Kidney epithelial cell (primary cell): ENCODE measurements at places on chromosomes 11 and 22.
A peak's percentile ranks its signal among the peaks of the same experiment; 100 is the strongest.

GRCh38 chr22:44404341-44405020 is 91.7 kb upstream of the SHISAL1 start:
- no peak for DNase-seq

DNA sequence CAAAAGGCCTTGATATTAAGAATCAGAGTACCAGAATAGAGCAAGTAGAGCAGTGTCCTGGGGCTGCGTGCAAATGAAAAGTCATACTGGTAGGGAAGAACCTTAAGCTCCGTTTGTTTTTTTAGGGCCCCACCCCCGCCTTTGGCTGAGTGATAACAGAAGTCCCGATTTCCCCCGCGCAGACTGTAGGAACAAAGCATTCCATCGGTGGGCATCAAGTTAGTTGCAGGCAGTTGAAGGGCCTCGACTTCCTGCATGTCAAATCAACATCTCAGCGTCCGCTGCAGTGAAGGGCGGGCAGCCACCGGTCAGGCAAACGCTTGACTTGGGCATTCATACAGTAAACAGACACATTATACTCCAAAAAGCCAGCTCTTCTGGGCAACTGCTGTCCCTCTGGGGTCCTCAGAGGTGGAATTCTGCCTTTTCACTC is 11.7 kb downstream of the LRP4 start:
- DNase-seq: no peak

GRCh38 chr11:109984634-109985289 is 108.4 kb upstream of the ZC3H12C start:
- no peak for DNase-seq

DNA sequence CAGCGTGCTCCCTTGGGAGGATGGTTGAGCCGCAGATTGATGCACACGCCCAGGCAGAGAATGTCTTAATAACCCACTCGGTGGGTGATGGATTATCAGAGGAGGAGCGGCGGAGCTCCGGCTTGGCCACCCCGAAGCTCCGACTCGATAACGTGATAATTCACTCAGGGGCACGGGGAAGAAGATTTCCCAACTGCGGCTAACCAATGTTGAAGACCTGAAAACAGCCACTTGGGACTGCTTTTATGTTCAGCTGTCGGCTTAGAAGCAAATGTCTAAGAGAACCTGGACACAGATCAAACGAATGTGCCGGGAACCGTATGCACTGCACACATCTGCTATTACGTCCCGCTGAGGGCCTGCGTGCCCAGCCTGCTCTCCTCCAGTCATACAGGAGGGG is 206.8 kb upstream of the CADM1 start:
- DNase-seq: no peak

DNA sequence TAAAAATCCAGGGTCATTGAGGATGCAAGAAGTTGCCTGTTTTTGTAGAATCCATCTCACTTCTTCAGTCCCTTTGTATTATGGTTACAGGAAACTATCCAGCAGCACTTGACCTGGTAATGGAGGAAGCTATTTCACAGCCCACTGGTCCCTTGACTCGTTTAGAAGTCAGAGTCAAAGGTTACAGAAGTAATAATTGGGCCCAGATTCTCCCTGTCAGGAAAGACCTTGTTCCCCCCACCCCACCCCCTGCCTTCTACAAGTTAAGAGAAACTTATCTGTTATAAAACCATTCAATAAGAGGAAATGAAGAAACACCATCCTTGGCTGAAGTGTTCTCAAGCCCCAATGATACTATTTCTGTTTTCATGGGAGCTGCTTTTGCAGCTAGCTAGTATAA is 65.8 kb downstream of the CSTPP1 start:
- DNase-seq: no peak

GRCh38 chr22:28331695-28332094 is 347.9 kb downstream of the TTC28 start:
- DNase-seq: no peak

- no peak for DNase-seq
Measured at GRCh38 chr11:120525261-120526171, 14.0 kb downstream of the GRIK4 start.

- DNase-seq: no peak
Measured at GRCh38 chr22:35539910-35540594, 579 bp upstream of the RASD2 start.

DNA sequence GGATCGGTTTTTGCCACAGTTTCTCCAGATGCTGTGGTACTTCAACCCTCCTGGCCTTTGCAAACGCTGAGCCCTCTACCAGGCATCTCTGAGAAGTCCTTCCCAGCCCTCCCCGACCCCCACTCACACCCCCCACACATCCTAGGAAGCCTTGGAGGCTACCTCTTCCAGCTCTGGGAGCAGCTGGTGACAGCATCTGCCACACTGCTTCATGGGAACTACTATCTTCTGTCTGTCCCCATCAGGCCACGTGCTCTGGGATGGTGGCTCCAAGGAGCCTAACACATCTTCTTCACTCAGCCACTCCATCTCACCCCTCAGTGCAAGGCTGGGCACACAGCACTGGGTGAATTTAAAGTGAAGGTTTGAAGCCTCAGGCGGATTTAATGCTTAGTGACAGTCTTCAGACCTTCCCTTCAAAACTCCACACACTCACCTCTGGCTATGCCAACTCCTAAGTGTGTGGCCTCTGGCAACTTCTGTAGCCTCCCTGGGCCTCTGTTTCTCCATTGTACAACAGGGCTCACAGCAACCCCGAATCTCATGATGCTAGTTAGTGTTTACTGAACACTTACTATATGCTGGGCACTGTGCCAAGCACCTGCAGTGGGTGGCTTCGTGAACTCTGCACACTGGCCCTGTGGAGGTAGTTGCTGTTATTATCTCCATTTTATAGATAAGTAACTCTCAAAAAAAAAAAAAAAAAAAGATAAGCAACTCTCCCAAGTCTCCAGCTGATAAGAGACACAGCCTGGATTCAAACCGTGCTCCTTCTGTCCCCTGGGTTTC is 7.3 kb upstream of the TP53I11 start:
- DNase-seq: no peak

- DNase-seq: no peak
Measured at GRCh38 chr22:25845985-25846745, 104.2 kb downstream of the MYO18B start.

DNA sequence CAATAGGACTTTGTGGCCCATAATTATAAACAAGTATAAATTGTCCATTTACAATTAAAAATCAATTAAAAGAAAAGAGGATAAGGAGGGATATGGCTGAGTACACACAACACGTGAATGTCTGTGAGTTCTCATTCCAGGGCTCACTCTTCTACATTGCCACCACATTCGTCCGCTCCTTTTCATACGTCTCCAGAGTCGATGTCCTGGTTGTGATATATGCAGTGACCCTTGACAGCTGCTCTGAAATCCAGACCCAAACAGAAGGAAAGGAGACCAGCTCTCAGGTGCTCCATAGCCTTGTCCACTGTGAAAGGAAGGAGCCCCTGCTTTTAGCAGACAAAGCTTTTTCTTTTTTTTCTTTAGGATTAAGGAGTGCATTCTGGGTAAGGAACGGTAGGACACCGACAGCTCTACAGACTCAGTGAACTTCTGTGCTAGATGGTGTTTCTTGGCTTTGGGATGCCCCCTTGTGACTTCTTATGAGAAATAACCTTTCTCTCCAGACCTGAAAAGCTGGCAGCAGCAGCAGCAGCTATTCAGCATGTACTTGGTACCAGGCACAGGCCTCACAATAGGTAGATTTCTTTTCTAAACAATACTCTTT is 19.7 kb upstream of the DNAJB13 start:
- peak; percentile 48 for DNase-seq

GRCh38 chr11:119787074-119787461 is 58.1 kb upstream of the NECTIN1 start:
- no peak for DNase-seq

DNA sequence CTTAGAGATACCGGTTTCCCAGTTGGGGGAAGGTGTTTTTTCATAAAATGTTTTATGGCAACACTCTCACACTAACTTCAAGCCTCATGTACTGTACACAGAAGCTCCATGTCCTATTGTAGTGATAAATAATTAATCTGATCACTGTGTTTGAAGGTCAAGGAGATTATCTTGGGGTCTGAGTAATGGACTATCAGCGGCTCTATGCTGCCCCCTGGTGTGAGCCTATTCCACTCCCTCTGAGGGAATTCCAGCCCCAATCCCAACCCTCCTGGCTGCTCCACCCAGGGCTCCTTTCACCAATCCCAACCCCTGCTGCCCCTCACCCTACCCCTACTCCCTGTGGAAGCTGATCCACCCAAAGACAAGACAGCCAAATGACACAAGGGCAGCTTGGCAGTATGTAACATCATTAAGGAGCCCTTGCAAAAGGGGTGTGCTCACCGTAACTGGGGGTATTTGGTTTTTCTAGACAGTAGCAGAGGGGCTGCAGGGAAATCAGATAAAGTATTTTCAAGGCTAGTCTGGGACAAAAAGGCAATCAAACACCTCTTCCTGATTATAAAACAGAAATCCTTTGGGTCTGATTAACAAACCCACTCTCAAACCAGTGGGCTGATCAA is 22.3 kb downstream of the HPS4 start:
- no peak for DNase-seq

DNA sequence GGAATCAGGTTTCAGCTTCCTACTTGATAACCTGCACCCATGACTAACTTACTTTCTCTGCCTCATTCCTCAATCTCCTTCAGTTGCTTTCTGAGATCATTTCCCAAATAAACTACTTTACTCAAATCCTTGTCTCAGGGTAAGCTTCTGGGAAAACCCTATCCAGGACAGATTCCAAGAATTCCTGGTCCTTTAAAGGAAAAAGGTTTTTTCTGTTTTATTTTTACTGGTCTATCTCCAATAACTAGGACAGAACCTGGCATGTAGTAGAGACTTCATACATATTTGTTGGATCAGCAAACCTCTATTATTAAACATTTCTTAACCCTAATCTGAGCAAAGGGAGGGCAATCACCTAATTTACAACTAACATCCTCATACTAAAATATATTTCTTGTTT is 910.5 kb upstream of the CHORDC1 start:
- DNase-seq: no peak

GRCh38 chr11:44673688-44674087 is 53.1 kb upstream of the TSPAN18 start:
- no peak for DNase-seq

DNA sequence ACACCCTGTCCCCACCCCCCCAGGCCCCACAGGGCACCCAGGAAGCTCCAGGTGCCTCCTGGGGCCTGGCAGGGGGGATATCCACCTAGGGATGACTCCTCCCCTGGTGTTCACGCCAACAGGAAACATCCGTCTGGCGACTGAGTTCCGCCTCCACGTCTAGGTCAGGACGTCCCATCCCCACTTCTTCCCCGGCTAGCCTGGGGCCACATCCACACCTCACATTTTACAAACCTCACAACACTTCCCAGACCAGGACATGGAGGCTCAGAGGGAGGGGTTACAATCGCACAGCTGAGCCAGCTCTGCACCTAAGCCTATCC is 21.0 kb downstream of the MAFF start:
- no peak for DNase-seq

DNA sequence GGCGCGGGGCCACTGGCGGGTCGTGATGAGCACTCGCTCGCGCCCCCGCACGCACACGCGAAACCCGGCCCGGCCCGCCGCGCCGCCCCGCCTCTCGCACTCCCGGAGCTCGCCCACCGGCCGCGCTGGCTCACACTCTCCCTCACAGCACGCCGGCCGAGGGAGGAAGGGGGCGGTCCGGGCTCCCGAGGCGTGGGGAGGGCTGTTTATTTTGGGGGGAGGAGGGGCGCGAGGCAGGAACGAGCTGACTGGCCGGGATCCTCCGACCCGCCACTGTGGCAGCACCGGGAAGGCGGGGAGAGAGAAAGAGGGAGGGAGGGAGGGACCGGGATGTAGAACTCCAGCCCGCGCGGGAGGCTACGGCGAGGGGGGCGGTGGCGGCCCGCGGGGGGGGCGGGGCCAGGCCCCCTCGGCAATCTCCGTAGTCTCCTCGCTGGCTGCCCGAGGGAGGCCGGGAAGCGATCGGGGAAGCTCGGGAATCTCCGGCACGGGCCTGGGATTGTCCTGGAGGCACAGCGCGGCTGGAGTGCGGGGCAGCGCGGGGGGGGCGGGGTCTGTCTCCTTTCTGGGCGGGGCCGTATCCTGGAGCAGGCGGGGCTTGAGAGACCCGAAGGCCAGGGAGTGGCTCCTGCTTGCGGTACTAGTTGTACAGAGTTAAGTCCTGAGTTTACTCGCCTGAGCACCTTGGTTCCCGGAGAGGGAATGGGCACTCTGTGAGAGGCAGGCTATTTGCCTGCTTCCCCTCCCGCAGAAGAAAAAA is at the start of gene RBFOX2:
RBFOX2 (minus strand) TSS at position 179 of the 760 bp plus-strand sequence. CDS start 399 bp downstream, outside the sequence.
- DNase-seq: peak; percentile 65

DNA sequence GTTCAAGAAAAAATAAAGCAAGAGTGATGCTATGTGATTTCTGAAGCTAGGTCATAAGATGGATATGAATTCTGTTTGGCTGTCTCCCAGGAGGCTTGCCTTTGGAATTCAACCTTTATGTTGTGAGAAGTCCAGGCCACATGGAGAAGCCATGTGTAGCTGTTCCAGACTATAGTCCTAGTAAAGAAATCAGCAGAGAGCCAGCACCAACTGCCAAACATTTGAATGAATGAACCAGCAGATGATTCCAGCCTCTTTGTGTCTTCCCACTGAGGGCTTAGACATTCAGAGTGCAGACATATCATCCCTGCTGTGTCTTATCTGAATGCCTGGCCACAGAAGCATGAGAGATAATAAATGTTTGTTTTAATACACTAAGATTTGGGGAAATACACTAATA is 1150.6 kb downstream of the DLG2 start:
- no peak for DNase-seq

- DNase-seq: peak; percentile 42
Measured at GRCh38 chr22:40258501-40258915, 80.8 kb downstream of the TNRC6B start.

DNA sequence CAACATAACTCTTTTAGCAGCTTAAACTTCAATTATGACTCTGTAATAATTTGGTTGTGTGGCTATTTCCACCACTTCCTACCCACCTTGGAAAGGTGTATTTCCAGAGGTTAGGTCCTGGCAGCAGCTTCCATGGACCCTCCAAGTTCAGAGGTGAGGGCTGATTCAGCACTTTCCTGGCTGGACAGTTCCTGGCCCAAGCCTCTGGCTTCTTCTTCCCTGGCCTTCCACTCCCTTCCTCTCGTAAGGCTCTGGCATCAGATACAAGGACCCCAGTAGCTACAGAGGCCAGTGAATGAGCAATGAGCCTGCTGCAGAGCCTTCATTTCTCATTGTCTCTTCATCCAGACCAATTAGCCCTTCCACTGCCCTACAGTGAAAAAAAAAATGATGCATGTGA is 98.1 kb upstream of the KIRREL3 start:
- DNase-seq: no peak

DNA sequence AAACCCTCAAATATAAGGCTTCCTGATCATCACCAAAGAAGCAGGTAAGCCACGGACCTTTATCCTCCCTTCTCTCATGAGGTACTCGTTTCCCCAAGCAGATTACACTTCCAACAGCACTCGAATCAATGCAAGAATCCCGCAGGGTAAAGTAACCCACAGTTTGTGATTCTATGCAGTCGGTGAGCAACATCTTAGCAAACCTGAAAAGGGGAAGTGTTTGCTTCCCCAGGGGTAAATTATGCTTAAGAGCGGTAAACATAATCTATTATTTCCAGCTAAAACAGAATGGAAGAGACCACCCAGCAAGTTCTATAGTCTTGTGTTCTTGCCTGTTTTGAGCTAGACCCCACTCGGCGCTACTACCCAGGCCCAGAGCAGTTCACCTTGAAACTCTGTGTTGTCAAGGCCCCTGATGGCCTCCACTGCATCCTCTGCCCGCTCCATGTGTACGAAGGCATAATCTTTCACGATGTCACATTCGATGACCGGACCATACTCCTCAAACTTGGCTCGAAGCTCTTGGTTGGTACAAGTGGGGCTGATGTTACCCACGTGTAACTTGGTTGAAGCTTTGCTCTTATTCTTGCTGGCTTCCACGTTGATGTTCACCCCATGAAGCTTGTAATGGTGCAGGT is 1.3 kb downstream of the RBM4B start:
- no peak for DNase-seq
